Activated CD4-positive, alpha-beta memory T cell treated with anti-CD3 and anti-CD28 coated beads, Interleukin-2, amount 10 ng/mL, durations not matched to agents 7 days and 5 days (primary cell): ENCODE measurements at places on chromosomes 3 and 15. TPM values are rescaled to one million over a fixed set of nuclear protein-coding genes. Genes with fewer than 3 reads are reported as not detected.

Gene IL12A
- 0.55 TPM for total RNA-seq

Gene CPN2
- total RNA-seq, result not detected

Gene HCN4
- total RNA-seq, result not detected

Gene SLC26A6
- 55.4 TPM for total RNA-seq

Gene AADAC
- total RNA-seq, result not detected

DNA sequence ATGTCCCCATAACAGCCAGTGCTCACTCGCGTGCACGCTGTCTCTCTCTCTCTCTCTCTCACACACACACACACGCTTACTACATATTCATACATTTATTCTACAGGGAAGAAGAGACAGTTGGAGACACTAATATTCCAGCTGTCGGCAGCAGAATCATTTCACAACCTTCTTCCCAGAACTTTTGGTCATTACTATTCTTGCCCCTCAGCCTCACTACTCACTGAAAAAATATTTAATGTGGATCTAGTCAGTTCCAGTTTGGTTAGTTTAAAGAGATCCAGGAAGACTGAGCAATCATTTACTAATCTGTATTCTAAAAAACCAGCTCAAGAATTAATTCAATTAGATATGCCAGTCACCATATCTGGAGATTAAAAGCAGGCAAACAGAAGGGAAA is 394.9 kb downstream of the PTPRG start:
- no peak for DNase-seq

GRCh38 chr3:134535186-134535970 is 49.5 kb downstream of the CEP63 start:
- DNase-seq, result no peak

DNA sequence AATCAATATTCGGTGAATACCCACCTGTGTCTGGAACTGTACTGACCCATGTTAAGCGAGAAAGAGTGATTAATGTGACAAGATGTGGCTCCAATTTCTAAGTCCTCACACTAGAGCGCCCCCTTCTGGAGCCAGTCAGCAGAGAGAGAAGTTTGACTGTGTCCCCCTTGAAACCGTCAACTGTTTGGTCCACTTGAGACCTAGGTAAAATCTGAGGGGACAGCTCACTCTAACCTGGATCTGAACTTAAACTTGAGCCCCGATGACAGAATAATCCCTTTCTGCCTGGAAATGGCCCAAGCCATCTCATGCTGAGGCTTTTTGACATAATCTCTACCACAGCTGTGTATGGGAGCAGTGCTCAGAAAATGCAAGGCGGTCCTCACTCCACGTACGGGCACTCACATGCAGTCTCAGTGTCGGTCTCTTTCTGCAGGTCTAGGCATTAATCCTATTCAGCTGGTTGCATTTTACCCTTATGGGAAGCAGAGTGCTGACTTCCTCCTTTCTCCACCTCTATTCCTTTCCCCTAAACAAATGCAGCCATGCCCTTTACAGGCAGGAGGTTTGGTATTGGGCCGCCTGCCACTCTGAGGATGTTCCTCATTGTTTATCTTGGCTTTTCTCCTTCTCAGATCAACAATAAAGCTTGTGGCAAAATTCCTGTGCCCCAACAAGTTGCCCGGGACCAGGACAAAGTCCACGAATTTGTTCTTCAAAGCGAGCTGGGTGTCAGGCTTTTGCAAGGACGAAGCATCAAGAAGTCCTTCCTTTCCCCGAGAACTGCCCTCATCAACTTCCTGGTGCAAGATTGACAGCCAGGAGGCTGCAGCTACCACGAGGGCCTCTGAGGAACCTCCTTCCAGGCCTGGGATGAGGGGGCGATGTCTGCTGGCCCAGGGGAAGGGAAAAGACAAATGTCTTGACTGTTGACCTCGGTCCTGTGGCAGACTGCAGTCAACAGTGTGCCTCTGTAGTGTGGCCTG is 47.5 kb upstream of the LIMD1 start:
- peak; percentile 32 for DNase-seq

DNA sequence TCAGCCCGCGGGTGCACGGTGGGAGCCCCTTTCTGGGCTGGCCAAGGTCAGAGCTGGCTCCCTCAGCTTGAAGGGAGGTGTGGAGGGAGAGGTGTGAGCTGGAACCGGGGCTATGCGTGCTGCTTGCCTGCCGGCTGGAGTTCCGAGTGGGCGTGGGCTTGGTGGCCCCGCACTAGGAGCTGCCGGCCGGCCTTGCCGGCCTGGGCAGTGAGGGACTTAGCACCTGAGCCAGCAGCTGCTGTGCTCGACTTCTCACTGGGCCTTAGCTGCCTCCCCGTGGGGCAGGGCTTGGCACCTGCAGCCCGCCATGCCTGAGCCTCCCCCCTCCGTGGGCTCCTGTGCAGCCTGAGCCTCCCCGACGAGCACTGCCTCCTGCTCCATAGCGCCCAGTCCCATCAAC is 36.0 kb downstream of the TRH start:
- DNase-seq, result no peak

DNA sequence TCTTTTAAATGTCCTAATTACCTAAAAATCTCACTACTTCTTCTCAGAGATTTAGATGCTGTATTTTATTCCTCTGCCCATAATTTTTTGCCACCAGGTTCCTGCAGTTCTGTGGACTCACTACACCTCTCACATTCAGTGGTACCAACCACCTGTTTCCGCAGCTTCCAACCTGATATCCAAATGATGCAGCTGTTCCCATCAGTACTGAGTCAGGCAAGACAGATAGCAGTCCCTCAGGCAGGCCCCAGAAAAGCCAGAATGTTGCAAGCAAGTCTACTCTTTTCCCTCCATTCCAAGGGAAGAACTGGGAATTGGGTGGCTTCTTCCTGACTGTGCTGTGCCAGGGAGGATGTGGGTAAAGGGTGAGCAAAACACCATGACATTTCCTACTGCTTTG is 39.0 kb downstream of the MNS1 start:
- no peak for DNase-seq

DNA sequence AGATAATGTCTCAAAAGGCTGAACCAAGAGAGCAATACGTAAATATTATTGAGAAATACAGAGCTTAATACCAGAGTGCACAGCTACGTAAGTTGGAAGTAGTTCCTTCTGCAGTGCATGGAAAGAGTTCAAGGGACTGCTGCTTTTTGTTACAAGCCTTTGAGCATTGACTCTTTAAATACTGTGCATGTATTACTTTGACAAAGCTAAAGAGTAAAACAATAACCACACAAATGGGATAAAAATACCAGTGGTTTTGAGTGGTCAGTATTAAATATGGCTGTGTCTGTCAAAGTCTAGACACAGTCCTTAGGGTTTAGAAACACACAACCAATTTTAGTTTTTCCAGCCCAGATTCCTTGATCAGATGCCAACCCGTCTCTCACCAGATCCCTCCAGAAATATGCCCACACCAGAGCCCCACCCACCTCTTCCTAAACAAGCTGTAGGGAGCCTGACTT is 62.1 kb downstream of the SSR3 start:
- no peak for DNase-seq

DNA sequence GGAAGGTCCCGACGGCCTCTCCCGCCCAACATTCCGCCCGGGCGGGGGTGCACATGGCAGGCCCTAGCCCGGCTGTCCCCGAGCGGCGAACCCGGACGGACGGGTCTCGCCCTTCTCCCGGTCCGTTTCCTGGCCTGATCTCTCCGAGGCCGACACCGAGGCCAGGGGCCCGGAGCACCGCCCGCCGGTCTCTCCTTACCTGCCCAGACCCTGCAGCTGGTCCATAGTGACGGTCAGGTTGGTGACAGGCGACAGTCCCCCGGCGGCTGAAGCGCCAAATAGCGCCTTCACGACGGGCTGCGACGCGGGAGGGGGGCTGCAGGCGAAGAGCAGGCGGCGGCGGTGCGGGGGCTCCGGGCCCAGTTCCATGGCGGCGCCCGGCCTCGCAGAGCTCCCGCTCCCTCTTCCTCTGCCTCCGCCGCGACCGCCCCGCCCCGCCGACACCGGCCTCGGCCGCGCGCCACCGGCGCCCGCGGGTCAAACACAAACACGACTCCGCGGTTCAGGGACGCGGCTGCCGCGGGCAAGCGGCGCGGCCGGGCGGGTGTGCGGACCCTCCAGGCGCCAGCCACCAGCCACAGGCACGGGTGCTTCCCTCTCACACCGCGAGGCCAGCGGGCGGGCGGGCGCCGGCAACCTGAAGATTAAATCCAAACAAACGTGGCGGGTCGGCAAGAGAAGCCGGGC is 495 bp downstream of the CDC25A start:
- DNase-seq, result no peak

DNA sequence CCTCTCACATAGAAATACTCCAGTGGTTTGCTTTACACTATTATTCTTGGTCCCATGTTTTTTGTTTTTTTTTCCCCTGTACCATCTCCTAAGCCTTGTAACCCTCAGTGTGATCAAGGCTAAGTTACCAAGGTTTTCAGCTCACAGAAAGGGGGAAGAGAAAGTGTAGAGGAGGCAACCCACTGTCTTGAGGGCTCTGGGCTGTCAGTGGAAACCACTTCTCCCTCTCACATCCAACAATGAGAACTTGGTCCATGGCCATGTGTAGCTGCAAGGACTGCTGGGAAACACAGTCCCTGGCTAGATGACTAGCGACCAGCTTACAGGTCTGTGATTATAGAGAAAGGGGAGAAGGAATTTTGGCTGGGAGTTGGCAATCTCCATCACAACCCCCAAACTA is 30.3 kb downstream of the GPD1L start:
- DNase-seq, result no peak
